ENCODE measurements at places on chromosomes 11 and 22.
A peak's percentile ranks its signal among the peaks of the same experiment; 100 is the strongest.

- no peak for DNase-seq
These were observed 168.1 kb downstream of the DBX1 start for GRCh38 chr11:19992162-19992561.

DNA sequence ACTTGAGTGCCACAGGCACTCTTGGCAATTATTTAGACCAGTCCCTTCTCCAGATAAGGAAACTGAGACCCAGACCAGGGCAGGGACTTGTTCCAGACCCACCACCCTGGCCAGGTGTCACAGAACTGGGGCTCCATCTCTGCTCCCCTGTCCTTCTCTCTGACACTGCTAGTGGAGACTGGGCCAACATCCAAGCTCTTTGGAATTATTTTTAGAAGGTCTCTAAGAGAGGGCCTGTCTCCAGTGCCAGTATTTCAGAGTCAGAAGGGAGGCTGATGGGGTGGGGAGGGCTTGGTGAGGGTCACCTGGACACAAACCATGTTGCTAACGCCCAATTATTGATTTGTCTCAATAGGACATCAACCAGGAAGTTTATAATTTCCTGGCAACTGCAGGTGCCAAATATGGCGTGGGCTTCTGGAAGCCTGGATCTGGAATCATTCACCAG, 32.7 kb downstream of the POLR3H start:
- DNase-seq, result no peak

- DNase-seq, result peak; percentile 65
These were observed 16.9 kb upstream of the SPTY2D1 start for GRCh38 chr11:18650859-18651557.

DNA sequence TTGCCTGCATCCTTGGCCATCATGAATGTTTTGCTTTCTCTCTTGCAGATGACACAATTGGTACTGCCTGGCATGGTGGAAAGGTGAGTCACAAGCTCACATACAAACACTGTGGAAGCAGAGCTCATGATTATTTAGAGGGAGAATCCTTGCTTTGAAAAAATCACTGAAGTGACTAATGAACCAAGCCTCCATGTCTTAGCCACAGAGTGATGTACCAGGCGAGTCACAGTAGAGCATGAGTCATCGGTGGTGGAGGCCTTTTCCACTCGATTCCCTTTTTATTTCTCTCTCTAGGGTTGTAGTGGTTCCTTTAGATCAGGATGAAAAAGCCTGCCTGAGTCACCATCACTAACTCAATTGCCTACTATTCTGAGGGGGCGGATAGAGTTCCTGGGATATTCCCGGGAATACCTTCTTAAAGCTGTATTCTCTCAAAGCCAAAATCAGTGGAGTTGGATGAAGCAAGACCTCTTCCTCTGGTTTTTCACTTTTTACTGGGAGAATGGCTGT, 49.6 kb upstream of the ALKBH3 start:
- peak; percentile 9 for DNase-seq

- DNase-seq, result no peak
These were observed 45.4 kb upstream of the SLC22A12 start for GRCh38 chr11:64545619-64546018.

- no peak for DNase-seq
These were observed 176.5 kb downstream of the CTTN start for GRCh38 chr11:70574725-70575347.

GRCh38 chr22:36299295-36299694, 46.4 kb downstream of the APOL1 start:
- no peak for DNase-seq

GRCh38 chr22:47299863-47300697, 537.6 kb downstream of the TBC1D22A start:
- DNase-seq, result no peak

GRCh38 chr11:38438091-38438490, 1840.1 kb upstream of the RAG2 start:
- DNase-seq, result no peak

DNA sequence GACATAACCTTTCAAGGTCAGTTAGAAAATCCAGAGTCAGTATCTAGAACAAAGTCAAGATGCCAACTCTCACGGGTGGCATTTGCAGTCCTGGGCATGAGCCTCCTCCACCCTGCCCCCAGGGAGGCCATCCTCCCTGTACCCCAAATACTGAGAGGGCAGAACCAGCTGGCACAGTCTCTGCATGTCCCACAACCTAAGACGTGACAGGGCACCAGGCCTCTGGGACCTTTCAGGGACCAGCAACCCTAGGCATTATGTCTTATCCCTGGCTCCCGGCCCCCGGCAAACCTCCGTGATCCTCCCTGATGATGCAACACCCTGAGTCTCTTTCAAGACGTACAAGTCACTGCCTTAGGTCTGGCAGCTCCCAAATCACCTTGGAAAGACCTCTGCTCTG, 2.0 kb downstream of the MB start:
- no peak for DNase-seq

- DNase-seq, result no peak
These were observed 19.4 kb upstream of the APLP2 start for GRCh38 chr11:130050257-130050656.

- DNase-seq, result no peak
These were observed 13.8 kb upstream of the AMOTL1 start for GRCh38 chr11:94754335-94754734.

DNA sequence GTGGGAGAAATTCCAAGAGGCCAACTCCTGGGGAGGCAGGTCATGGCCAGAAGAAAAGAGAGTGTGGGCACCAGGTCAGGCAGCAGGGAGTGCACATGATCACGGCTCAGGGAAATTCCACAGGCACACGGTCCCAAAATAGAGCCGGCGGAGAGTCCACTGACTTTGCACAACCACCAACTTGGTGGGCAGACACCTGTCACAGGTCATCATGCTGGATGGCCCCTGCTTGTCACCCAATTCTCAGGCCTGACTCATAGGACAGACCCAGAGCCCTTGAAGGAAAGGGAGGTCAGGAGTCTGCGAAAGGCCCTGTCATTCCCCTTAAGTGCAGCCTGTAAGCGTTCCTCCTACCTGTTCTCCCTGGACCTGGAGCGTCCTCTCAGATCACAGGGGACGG, 15.8 kb downstream of the APOL2 start:
- DNase-seq, result no peak

DNA sequence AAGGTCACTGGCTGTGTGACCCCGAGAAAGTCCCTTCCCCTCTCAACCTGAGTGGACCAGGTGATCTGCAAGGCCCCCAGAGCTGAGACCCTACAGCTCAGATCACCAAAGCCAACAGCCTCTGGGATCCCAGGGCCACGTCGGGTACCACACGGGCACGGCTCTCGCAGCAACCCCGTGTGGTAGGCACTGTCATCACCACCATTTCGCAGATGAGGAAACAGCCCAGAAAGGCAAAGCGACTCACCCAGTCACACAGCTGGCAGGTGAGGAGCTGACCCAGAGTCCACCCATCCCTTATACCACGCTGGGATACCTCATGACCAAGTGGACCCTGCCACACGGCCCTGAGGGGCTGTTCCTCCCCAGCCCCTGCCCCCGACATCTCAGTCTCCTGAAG, 2.8 kb downstream of the ATP5MGL start:
- DNase-seq, result no peak

- DNase-seq, result no peak
These were observed 3.3 kb upstream of the CARS1 start for GRCh38 chr11:3060436-3061025.

- DNase-seq, result peak; percentile 4
These were observed 7.3 kb downstream of the DGCR6L start for GRCh38 chr22:20312396-20313191.

GRCh38 chr11:74710281-74710938, 20.8 kb downstream of the CHRDL2 start:
- no peak for DNase-seq
